ENCODE measurements at places on chromosomes 13 and 19. TPM values are rescaled to one million over a fixed set of nuclear protein-coding genes. Genes with fewer than 3 reads are reported as not detected.

TNFSF11 gene
- not detected for total RNA-seq

CNFN gene
- not detected for total RNA-seq

FAM216B gene
- total RNA-seq = not detected

TNFRSF19 gene
- total RNA-seq = not detected

ALKBH7 gene
- 63.6 TPM for total RNA-seq

SHISA7 gene
- total RNA-seq = not detected

FXYD1 gene
- total RNA-seq = 2.4 TPM

USHBP1 gene
- not detected for total RNA-seq

NEK5 gene
- total RNA-seq = not detected

BIVM gene
- 6.0 TPM for total RNA-seq

STX10 gene
- 37.5 TPM for total RNA-seq

SPART gene
- 16.2 TPM for total RNA-seq

HSH2D gene
- total RNA-seq = 35.9 TPM

KLF1 gene
- not detected for total RNA-seq

LILRA6 gene
- total RNA-seq = not detected

ACER1 gene
- total RNA-seq = 1.7 TPM

AMH gene
- total RNA-seq = 2.2 TPM

DLL3 gene
- total RNA-seq = not detected

ARRDC5 gene
- 7.0 TPM for total RNA-seq

APLP1 gene
- not detected for total RNA-seq

ARHGAP33 gene
- 8.7 TPM for total RNA-seq

MCF2L gene
- total RNA-seq = 15.0 TPM

PRX gene
- total RNA-seq = 1.4 TPM
